ENCODE measurements at places on chromosomes 13 and 19.

GRCh38 chr13:77056382-77056781, 29.4 kb upstream of the FBXL3 start:
- DNase-seq = peak; percentile 9

DNA sequence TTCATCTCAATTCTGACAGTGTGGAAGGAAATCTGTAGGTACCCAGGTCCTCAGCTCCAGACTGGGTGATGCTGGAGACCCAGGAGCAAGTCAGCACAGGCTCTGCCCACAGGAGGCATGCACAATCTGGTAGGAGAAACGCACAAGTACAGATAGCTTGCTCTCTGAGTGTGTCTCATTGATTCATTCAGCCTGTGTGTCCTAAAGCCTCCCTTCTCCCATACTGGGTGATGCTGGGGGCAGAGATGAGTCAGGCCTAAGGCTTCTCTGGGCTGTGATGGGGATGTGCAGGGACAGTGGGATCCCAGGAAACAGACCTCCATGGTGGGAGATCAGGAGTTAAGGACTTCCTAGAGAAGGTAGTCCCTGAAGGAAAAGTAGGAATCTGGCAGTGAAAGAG, 6.8 kb downstream of the ZNF526 start:
- peak; percentile 34 for DNase-seq

- DNase-seq = peak; percentile 24
Measured at GRCh38 chr13:36323951-36324566, 22.1 kb downstream of the SPART start.

DNA sequence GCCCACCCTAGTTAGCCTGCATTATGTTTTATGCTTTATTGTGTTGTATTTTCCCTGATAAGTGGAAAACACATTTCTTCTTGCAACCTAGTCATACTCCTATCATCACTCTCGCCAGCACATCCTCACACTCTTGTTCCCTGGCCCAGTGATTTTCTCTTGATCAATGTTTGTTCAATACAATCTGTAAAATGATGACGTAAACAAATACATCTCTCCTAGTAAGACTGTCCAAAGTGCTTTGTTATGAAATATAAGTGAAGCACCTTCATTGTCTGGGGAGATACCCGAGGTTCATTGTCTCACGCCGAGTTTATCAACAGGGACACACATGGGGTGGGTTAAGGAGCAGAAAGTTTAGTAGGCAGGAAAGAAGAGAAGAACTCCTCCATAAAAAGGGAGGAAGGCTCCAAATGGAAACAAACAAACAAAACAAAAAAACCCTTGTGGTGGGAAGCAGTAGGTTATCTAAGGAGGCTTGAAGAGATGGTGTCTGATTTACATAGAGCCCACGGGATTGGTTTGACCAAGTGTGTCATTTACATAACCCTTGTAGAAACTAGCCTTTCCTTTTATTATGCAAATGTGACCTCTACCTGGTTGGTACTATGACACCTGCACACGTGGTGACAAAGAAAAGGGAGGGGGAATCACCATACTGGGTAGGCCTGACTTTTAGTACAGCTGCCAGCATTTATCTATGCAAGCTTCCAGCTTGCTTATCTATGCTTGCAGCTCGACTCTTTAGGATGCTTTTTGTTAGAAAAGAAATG, 1317.9 kb upstream of the SPRY2 start:
- DNase-seq = no peak

DNA sequence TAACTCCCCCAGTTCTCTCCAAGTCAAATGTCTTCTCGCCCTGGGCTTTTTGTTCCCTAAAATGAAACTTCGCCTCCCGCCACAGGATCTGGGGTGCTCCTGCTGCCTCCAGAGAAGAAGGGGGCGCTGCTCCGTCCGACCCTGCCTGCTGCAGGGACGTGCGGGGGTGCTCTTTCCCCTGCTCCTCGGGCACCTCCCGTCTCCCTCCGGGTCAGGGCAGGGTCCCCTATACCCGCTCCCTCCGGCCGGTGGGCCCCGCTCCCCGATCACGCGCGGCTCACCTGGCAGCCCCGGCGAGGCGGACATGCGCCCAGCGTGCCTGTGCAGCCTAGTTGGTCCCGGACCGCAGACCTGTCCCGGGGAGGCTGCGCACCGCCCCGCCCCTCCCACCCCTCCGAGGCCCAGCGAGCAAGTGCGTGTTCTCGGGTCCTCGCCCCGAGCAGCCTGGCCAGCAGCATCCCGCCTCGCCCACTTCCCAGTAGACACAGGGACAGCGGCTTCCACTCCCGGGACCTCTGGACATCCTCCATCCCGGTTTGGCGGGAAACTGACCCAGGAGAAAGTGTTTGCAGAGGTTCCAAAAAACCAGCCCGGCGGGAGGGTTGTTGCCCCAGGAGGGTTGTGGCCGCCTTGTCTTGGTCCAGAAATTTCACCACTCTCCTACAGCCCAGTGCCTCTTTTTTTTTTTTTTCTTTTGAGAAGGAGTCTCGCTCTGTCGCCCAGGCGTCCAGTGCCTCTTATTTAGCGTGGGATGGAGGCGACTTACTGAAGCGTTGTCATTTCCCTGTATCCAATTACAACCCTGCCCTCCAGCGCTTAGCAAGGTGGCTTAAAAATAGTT, at the start of gene OXGR1:
OXGR1 (minus strand) TSS at position 460 of the 841 bp plus-strand sequence. CDS start 6,717 bp downstream, outside the sequence.
- DNase-seq = no peak

DNA sequence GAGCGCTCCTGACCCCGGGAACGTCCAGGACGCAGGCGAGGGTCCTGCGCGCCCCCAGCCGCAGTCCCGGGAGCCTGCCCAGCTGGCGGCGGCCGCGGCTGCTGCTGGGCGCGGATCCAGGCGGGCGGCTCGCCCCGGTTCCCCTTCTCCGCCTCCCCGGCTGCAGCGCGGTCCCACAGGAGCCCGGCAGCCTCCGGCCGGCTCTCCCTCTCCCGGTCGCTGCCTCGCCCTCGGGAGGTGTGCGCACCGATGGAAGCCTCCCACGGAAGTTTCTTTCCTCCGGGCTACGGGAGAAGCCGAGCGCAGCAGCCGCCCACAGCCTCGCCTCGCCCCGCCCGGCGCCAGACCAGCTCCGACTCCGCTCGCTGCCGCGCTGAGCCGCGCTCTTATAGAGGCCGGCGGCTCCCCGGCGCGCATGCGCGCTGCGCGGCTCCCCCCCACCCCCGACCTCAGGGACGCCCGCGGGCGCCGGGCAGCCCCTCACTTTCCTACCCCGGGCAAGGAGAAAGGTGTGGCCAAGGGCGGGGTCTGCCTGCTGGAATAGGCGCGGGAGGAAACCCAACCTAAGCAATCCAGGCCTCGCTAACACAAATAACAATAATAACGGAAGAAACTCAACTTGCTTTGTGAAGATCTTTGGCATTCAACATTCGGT, at the start of gene SHISA2:
SHISA2 (minus strand) TSS at position 360 of the 655 bp plus-strand sequence. CDS start 1,041 bp downstream, outside the sequence.
- DNase-seq = peak; percentile 79

- no peak for DNase-seq
Measured at GRCh38 chr13:98707281-98707999, 45.0 kb downstream of the SLC15A1 start.

- peak; percentile 38 for DNase-seq
Measured at GRCh38 chr19:42129399-42130253, 2.6 kb downstream of the POU2F2 start.

DNA sequence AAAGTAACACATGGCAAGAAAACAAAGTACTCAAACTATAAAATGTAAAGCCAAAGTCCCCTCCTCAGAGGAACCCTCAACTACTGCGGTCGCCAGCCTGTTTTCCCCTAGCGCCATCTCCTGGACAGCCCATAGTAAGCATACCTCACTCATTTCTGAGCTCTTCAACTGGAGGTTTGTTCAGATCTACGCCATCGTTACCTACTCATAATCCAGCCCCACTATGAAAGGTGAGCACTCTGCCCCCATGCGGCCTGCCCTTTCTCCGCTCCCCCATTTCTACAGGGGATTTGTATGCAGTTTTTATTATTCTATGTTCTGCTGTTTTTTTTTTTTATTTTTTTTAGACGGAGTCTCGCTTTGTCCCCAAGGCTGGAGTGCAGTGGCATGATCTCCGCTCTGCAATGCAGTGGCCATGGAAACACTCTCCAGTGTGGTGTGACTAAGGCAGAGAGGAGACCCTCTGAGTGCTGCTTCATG, 26.2 kb downstream of the OPA3 start:
- peak; percentile 74 for DNase-seq

DNA sequence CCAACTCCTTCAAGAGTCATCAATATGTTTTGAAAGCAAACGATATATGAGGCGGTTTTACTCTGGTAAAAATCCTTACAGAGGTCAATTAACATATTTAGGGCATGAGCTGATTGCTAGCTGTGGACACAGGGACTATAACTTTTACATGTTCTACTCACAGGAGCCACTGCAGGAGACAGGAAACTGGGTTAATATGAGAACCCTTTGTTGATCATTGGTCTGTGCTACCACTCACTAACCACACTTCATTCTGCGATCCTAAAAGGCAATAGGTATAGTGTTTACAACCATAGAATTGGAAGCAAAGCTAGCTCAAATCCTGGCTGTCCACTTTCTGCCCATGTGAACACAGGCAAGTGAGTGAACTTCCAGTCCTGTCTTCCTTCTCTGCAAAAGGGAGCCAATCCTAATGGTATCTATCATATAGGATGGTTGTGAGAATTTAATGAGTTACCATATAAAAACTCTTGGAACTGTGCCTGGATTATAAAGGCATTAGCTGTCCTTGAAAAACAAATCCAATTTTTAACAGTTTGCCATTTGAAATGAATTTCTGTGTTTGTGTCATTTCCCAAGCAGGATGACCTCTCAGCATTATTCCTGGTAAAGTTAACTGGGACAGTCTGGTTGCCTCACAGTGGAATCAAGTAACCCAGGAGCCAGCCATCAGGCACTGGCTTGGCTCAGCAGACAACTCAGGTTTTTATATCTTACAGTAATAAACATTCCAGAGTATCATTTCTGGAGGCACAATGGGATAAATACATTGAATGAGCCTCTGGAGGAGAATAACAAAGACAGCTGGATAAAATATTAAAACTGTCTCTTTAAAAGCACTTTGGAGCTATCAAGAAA, 29.8 kb upstream of the RAP2A start:
- no peak for DNase-seq

DNA sequence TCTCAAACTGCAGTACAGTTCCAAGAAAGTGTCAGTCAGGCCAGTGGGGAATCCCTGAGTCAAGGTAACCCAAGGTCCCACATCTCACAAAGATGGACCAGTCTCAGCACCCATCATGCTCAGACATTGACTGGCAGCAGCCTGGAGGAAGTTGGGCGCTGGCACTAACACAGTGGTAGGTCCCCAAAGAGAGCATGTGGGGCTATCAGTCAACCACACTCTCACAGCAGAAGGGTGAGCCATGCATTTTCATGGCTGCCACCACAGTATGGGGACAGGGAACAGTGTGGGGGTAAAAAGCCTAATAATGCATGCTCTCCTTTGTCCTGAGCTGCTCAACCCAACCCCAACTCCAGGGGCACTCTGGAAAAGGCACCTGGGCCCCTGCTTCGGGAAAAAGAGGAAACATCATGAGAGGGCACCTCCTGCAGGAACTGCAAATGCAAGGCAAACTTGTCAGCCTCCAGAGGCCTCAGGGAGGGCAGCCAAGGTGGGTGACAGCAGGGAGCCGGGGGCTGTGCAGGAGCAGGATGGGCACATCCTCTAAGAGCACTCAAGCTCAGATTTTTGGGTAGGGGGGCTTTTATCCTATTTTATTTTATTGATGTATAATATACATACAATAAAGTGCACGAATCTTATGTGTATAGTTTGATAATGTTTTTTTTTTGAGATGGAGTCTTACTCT, 9.5 kb upstream of the PLEKHF1 start:
- DNase-seq = no peak

- peak; percentile 54 for DNase-seq
Measured at GRCh38 chr13:51532736-51533197, 51.5 kb upstream of the WDFY2 start.

Measured in choroid plexus epithelial cell (primary cell).